ENCODE measurements at places on chromosomes 5 and 9.

DNA sequence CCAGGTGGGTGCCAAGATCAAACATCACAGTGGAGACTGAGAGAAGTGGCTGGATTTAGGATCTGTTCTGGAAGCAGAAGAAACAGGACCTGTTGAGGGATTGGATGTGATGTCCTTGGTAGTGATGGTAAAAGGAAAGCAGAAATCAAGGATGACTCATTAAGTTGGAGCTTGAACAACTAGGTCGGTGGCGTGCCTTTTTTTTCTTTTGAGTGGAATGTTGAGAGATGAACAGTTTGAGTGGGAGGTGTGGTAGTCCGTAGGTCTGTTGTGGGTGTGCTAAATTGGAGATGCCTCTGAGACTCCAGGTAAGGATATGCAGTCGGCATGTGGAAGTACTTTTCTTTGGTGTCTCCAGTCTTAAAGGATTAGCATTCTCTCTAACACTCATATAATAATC, 92.1 kb upstream of the IL12B start:
- DNase-seq, result no peak

DNA sequence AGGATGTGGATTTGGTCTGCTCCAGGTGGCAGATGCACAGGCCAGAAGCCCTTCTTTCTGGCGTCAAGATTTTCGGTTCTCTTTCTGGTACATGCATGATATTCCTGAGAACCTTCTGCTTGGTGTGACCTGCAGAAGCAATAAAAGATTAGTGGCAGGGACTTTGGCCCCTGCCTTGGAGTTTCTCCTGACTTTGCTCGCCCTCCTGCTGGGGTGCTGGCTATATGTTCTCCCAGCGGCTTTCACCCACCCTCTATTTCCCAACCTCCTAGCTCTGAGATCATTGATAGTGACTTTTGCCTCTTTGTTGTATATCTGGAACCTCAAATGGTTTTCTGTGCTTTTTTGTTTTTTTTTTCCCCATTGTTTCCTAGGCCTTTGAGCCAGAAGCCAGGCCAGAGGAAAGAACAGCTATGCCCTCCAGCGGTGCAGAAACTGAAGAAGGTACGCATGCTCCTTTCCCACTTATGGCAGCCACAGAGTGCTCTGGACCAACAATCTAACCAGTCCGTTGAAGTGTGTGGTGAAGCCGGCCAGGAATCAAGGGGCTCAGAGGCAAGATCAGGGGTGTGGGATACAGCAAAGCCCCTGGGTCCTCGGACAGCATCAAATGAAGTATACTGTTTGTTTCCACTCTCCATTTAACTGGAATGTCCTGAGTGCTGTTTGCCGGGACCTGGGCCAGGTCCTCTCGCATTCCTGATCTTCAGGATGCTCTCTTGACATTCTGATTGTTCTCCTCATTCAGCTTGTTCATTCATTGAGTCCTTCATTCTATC, 154.5 kb downstream of the ARHGEF28 start:
- no peak for DNase-seq

- no peak for DNase-seq
These were observed 196.5 kb upstream of the TBCA start for GRCh38 chr5:77972469-77973252.

DNA sequence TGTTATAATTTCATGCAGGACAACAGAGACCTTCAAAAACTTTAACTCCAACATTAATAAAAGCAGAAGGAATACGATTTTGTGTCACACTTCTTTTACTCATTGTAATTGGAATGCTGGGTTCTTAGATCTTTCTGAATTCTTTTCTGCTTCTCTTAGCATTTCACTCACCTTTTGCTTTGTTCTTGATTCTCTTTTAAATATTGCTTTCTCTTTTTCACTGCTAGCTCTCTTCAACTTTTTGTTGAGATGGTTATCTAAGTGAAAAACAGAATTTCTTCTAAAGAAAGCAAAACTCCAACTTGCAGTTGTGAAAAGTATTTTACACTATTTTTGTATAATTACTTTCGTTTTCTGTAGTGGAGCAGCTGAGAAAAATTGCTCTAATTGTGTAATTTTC, 212.6 kb upstream of the KIF2A start:
- no peak for DNase-seq

GRCh38 chr9:123167474-123167873, 100.9 kb downstream of the STRBP start:
- DNase-seq, result no peak

- no peak for DNase-seq
These were observed 88.3 kb upstream of the CCDC112 start for GRCh38 chr5:115384587-115385375.

- DNase-seq, result no peak
These were observed 3.0 kb upstream of the CAST start for GRCh38 chr5:96659170-96659569.

- DNase-seq, result no peak
These were observed 10.3 kb downstream of the WWC1 start for GRCh38 chr5:168301593-168302390.

- DNase-seq, result no peak
These were observed 83.2 kb downstream of the DTWD2 start for GRCh38 chr5:118905196-118905595.

- DNase-seq, result no peak
These were observed 107.8 kb upstream of the ATP10B start for GRCh38 chr5:160959804-160960203.

DNA sequence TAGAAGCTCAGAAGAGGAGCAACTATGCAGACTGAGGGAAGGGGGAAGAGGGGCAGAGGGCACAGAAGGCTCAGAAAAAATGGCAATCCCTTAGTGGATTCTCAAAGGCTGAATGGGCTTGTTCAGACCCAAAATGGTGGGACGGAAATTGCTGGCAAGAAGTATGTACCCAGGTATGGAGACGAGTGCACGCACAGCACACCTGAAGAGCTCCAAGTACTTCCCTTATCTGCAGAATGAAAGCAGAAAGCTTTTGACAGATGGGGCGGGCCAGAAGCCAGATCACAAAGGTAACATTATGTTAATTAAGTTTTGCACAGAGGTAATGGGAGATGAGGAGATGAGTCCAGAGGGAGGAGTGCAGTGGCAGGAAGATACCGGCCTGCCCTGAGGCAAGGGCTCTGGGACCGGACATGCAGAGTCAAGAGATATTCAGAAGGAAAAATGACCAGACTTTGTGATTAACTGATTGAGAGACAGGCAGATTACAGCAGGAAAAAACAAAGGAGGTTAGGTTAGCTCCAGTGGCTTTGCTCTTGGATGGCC, 138.1 kb upstream of the PIK3R1 start:
- no peak for DNase-seq

GRCh38 chr9:121169094-121169601, 32.5 kb downstream of the RAB14 start:
- no peak for DNase-seq

GRCh38 chr5:158695595-158696330, 404.0 kb downstream of the EBF1 start:
- no peak for DNase-seq

- DNase-seq, result no peak
These were observed 7.8 kb downstream of the LCN9 start for GRCh38 chr9:135670721-135671590.

All from esophagus squamous epithelium (tissue), 5 donors.